ENCODE measurements at places on chromosomes 12 and 14.

- DNase-seq = peak; percentile 8
Observed at GRCh38 chr14:80213602-80214001, 2.3 kb upstream of the DIO2 start.

GRCh38 chr12:87679251-87679650 is 349.9 kb downstream of the C12orf50 start:
- DNase-seq = no peak

GRCh38 chr14:85447883-85448282 is 82.1 kb upstream of the FLRT2 start:
- DNase-seq = no peak

DNA sequence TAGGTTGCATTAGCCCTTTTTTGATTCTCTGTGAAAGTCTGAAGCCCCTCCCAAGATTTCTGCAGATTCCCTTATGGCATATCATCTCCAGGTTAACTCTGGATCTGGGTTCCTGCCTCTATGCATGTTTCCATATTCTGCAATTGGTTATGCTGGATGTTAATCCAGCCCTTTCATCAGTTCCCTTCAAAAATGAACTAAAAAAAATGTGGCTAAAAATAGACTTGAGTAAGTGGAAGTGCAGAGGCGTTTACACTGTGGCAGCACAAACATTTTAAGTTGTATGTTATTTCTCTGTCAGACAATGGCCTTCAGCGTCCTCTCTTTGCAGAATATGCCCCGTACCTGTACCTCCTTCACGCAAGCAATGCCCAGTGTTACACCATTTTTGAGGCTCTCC is 11.4 kb downstream of the MGST1 start:
- no peak for DNase-seq

DNA sequence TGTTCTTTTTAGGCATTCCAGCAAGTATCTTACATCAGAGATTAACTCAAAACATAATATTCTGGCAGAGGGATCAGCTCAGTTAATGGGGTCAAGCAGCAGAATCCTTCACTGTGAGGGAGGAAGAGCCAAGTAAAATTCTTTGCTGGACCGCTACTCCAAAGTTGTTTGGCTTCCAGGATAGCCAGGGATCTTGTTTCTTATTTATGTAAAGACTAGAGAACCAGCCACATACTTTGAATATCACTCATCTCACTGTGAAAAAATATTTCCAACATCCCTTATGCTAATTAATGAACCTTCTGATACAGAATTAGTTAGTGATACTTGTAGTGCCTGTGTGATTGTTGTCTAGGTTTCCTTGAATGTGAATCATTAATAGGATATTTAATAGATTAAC is 94.2 kb downstream of the PLEKHA5 start:
- DNase-seq = no peak

GRCh38 chr12:77224346-77224745 is 159.0 kb upstream of the E2F7 start:
- no peak for DNase-seq

DNA sequence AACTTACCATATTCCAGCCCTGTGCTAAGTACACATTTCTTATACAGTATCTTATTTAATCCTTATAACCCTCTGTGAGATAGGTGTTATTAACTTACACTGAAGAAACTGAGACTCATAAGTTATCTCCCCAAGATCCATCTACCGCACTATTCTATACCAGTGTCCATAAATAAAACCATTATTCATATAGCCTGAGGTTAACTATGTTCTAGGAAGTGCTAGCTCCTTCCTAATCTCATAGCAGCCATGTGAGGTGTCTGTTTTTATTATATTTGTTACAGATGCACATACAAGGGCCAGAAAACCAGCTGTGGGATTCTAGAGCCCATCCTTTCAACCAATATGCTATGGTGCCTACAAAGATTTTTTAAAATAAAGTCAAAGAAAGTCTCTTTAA is 100.3 kb upstream of the RAP1B start:
- DNase-seq = no peak

DNA sequence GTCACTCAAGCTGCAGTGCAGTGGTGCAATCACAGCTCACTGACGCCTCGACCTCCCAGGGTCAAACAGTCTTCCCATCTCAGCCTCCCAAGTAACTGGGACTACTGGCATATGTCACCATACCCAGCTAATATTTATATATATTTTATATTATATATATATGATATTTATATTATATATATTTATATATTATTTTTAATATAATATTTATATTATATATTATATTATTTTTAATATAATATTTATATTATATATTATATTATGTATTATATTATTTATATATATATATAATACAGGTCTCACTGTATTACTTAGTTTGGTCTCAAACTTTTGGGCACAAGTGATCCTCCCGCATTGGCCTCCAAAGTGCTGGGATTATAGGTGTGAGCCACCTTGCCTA is 9.4 kb downstream of the ZNF84 start:
- DNase-seq = no peak

DNA sequence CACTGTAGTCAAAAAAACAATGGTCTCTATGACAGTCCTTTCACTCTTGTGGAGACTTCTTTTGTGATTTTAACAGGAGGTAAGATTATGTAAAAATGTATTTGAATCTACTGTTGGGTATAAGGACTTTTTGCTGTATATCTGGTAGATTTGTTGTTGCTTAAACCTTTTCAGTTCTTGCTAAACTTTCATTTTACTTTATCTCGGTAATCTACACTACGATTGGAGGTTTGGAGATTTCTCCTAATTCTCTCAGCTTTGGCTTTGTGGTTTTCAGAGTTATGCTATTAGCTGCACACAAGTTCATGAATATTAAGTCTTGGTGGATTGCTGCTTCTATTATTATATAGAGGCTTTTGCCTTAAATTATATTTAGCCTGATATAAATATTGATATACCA is 116.6 kb upstream of the HIF1A start:
- no peak for DNase-seq

DNA sequence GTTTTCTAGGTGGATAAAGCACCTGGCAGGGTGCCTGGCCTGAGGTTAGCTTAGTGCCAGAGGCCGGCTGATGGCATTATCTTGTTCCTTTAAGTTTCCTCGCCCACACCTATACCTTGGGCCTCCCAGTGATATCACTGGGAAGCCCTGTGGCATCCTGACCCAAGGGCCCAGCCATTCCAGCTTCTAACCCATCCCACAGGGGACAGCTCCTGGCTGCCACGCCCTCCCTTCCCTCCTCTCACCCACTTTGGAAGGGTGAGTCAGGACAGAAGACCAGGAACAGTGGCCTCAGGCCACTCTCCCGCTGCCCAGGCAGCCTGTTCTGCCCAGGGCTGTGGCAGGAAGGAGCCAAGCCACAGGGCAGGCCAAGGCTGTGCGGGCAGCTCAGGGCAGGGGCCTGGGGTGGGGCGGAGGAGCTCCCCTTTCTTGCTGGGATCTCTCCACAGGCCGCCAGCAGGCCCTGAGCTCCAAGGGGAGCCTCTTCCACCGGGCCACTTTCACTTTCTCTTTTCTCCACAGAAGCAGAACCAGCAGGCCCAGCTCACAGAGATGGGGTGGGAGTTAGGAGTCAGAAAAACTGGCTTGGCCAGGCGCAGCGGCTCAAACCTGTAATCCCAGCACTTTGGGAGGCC is 75.1 kb downstream of the IRF2BPL start:
- DNase-seq = peak; percentile 71

DNA sequence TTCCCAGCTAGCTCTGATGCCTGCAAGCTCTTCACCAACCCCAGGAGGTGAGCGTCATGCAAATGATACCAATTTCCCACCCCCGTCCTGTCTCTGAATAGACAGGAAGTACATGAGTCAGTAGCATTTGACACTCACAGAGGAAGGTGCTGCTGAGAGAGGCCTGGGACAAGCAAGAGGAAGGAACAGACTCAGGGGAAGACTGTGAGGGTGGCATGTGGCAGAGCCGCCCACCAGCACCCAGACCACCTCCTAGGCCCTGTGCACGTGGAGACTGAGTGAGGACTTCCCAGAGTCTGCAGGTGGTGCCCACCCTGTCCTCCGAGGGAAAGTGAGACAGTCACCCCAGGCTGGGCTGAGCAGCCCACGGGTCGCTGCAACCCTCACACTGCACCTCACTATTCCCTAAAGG is 199.5 kb upstream of the SFSWAP start:
- DNase-seq = peak; percentile 12

DNA sequence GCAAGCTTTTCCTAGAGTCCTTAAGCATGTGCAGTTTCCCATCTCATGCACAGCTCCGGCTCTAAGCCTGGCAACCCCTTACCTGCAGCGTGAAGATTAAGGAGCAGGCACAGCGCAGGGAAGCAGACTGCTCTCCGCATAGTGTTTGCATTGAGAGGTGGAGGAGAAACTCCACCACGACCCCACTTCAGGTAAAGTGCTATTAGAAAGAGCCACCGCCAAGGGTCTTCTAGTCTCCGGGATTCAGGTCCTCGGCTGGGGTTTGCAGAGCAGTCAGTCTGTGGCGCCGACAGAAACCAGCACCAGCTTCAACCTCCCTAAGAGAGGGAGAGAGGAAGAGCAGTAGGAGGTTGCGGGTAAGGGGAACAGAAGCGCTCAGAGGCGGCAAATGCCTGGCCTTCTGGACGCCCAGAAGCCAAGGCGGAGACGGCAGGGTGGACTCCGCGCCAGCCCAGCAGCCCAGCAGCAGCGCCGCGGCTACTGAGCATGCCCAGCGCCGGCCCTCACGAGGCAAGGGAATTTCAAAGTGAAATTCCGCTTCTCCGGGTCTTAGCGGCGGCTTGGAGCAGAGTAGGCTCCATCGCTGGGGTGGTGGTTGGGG is at the start of gene PTPRR:
Gene PTPRR, minus strand, starts transcription at position 488 of the 601 bp plus-strand sequence. Its CDS starts 348 bp downstream, at position 140.
- DNase-seq = no peak

GRCh38 chr14:61925732-61926435 is 163.7 kb downstream of the SNAPC1 start:
- no peak for DNase-seq

DNA sequence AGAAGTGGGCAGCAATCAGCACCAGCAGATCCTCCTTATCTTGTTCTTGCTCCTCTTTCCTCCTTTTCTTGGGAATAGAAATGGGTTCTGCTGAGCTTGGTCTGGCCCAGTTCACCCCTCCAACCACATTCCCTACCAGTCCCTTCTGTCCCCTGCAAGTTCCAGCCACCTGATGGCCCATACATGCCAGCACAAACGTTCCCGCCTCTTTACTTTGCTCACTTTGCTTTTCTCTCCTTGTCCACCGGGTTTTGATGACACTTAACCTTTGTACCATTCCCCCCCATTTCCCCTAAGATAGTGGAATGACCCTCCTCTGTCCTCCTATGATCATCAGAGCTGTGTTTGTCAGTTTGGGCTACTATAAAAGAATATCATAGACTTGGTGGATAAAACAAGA is 23.4 kb upstream of the EML1 start:
- DNase-seq = no peak

DNA sequence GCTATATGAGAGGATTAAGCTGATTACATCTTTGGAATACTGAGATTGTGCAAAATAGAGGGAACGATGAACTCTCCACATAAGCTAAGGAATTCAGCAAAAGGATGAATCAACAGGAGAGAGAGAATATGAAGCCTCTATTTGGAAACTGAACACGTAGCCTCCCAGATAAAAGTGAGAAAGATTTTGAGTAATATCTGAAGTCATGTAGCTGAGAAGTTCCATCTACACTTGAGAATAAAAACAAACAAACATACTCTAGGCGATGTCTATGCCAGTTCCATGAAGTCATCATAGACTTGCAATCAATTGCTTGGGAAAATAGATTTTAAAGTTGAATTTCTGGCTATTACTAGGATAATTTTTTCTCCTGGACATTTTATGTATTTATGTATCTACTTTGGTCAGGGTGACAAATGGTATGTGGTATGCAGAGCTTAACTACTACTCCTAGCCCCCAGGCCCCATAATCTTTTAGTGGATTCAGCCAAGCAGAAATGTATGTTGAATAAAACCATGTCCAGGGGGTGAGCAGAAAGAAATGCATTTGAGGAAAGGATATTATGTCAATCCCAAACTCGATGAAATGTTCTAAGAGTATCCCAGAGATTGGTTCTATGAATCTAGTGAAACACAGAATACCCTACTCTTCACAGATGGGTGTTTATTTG is 627.4 kb downstream of the DIO2 start:
- DNase-seq = no peak

DNA sequence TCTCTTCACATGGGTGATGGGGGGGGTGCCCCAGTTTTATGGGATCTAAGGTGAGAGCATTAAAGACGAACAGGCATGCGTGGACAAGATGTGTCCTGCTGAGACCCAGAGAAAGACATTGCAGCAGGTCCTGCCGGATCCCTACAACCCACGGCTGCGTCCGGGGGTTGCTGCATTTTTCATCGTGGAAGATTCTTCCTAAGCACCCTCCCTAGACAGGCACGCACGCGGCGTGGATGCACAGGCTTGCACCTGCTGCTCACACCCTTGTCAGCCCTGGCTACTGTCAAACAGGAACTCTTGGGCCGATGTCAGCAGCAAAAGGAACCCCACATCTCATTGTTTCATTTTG is 280.6 kb upstream of the RTL1 start:
- DNase-seq = no peak

GRCh38 chr12:84718906-84719305 is 193.7 kb downstream of the SLC6A15 start:
- DNase-seq = no peak

- peak; percentile 89 for DNase-seq
Observed at GRCh38 chr14:77032844-77033621, 4.5 kb upstream of the IRF2BPL start.

DNA sequence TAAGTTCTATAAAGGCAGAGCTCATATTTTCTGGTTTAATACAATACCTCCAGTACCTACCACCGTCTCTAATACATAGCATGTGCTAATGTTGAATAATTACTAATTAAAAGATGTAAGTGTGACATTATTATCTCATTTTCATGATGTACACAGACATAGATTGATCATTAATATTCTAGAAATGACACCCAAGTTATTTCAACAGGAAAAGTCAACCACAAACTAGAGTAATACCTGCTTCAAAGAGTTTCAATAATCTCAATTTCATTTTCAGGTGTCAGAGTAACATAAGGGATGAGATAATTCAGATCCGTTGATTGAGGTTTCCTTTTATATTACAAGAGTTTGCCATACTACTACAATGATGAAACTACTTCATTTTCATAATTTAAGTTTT is 388.9 kb downstream of the SOX5 start:
- no peak for DNase-seq

GRCh38 chr14:92471919-92472318 is 41.7 kb upstream of the RIN3 start:
- DNase-seq = peak; percentile 15

DNA sequence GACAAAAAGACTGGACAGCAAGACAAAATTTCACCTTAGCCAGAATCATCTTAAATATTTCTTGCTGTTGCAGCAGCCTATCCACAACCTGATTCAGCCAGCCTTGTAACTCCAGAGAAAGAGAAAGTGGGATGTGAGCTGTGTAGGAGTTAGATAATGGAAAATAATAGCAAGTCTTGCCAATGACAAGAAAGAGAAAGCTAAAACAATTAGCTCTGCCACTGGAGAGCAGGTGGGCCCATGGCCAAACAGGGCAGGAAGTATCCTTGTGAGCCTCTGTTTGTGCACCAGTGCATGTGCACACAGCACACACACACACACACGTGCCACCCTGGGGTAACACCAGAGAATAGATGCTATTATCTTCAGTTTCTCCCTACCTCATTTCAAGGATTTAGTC is 106.0 kb upstream of the CCDC196 start:
- no peak for DNase-seq

GRCh38 chr12:115147916-115148315 is 463.9 kb upstream of the TBX3 start:
- no peak for DNase-seq

GRCh38 chr14:100714258-100714892 is 12.3 kb upstream of the DLK1 start:
- DNase-seq = no peak

All from transverse colon (tissue), 4 donors.